Stimulated activated CD8-positive, alpha-beta memory T cell treated with anti-CD3 and anti-CD28 coated beads, Interleukin-7, amount 100 ng/mL, for 48 hours (primary cell): ENCODE measurements at places on chromosomes 16 and 17.

DNA sequence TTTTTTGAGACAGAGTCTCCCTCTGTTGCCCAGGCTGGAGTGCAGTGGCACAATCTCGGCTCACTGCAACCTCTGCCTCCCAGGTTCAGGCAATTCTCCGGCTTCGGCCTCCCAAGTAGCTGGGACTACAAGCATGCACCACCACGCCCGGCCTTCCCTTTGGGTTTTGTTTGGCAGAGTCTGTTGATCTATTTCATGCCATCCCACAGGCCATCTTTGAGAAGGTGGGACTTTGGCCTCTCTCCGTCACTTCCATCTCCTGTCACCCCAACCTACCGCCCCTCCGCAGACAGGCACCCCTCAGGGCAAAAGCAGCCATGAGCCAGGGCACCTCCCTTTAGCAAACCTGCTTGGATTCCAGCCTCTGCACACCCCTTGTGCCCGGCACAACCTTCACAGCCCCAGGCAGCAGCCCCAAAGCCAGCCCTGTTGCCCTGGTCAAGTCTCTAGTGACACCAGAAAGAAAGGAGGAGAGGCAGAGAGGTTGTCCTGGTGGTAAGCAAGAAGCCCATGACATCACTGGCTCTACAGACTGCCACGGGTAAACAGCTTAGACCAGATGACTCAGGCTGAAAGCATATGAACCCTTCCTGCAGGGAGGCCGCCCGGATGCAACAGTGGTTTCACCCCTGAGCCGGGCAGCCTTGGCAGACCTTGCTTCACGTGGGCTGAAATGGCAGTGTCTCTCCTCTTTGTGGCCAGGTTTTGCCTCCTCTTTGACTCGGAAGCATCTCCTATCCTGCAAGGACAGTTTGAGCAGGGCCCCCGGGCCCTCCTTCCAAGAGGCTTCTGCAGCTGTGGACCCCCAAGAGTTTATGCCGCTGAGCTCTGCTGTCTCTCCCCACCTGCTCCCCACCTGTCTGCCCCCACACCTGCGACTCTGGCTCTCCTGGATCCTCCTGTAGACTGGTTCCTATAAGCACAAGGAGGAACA, 8.1 kb upstream of the TIMP2 start:
- DNase-seq, result peak; percentile 45

DNA sequence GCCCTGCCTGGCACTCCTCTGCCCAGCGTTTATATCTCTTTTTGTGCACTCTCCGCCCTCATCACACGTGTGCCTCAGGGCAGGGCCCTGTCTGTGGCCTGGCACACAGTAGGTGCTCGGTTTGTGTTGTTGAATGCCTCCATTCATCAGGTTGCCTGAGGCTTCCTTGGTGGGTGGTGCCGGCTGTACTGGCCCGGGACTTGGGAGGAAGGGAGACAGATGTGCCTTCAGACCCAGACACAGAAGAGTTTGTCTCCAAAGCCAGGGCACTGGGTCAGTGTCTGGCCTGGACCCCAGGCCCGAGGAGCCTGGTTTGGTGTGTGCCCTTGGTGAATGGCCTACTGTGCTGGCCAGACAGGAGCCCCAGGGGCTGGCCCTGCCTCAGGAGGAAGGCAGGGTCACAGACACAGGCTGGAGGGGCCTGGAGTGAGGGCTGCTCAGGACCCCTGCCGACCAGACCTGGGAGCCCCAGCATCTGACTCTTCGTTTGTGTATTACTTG, 71.6 kb downstream of the RAI1 start:
- no peak for DNase-seq

DNA sequence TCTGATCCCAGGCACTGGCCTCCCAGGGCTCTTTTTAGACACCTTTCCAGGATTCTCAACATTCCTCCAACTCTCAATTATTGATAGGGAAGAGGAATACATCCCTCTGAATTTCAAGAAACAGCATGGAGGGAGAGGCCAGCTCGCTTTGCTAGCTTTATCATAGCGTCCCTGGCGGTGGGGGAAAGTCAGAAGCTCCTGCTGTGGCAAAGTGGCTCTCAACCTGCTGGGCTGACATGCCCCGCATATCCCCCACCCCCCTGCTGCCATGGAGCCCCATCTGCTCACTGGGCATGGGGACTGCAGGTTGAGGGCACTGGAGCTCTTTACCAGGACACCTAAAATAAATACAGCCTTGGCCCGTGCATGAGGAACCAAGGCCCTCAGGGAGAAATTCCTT, 140.3 kb downstream of the SLC39A11 start:
- DNase-seq, result no peak

DNA sequence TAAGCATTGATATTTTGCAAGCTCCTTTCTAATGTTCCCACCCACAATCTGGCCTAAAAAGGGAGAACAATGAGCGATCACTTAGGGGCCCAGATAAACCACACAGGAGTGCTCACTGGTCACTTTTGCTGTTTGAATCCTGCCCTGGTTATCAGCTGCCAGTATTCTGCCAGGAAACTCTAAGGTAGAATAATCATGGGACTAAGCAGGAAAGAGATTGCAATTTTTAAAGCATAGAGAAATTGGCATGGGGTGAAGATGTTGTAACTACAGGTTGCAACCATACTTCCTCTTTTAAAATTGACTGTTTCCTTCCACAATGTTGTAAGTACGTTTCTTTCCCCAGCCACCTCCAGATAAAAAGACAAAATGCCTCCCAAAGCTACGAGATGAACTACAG, 251.2 kb upstream of the CDH11 start:
- DNase-seq, result no peak

- DNase-seq, result no peak
These were observed 17.8 kb downstream of the ST6GALNAC2 start for GRCh38 chr17:76567634-76568432.

DNA sequence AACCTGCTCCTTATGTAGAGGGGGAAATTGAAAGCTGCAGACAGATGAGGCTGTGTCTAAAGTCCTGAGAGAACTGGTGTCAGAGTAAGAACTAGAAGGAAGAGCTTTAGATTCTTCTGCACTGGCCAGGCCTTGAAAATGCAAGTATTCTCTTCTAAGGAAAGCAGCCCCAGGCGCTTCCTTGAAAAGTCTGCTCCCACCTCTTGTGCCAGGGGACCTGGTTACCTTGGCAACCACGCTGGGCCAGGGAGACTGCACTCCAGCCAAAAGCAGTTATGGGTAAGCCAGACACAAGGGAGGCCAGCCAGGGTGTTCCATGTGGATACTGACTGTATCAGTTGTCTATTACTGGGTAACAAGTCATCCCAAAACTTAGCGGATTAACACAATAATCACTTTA, 228.6 kb upstream of the SDK2 start:
- no peak for DNase-seq

DNA sequence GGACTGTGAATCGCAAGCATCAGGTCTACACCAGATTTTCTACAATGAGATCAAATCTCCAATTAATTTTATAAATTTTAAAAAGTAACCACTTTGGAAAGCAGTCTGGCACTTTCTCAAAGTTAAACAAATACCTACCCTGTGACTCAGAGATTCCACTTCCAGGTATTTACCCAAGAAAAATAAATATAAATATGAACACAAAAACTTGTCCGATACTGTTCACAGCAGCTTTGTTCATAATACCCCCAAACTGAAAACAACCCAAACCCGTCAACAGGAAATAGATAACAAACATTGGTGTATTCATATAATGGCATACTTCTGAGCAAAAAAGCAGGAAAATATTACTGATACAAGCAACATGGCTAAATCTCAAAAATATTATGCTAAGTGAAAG, 12.1 kb downstream of the ZDHHC7 start:
- no peak for DNase-seq

DNA sequence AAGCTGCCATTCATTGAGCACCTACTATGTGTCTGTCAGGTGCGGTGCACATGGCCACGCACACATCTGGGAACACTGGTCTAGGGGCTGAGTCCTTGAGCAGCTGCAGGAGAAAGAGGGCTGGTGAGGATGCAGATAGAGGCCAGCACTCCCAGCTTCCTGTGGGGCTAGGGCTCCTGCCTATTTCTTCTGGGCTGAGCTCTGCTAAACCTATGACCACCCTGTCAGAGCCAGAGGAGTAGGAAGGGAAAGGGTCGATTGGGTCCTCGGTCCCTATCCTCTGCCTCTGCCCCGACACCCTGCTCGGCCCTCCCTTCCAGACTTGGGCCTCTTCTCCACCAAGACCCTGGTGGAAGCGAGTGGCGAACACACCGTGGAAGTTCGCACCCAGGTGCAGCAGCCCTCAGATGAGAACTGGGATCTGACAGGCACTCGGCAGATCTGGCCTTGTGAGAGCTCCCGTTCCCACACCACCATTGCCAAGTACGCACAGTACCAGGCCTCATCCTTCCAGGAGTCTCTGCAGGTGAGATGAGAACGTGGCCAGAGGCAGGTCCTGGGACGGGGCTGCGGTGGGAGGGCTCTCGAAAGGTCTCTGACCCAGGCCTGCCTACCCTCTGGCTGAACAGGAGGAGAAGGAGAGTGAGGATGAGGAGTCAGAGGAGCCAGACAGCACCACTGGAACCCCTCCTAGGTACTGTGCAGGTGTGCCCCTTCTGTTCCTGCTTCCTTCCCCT, 4.0 kb upstream of the TMEM88 start:
- DNase-seq, result no peak

GRCh38 chr17:19330271-19330670, 32.3 kb downstream of the B9D1 start:
- DNase-seq, result no peak

DNA sequence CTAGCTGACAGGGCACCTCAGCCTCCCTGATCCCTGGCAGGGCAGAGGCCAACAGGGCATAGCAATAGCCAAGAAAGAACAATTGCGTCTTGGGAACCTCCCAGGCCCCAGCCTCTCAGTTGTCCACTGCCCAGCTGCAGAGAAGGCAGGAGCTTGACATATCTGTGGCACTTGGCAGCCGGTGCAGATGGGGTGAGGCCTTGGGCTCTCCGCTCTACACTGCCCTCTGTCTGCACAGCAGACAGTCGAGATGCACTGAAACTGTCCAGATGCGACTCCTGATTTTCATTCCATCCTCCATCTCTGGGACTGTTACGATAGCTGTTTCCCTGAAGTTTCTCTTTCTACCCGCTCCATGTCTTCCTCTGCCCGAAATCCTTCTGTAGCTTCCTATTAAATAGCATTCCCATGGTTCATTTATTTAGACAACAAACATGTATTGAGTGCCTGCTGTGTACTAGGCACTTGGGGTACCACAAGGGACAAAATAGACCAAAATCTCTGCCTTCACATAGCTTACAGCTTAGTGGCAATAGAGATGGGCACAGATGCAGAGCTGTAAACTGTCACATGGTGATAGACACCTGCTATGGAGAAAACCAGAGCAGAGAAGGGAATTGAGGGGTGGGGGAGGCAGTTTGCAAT, 3.3 kb downstream of the POLR3E start:
- DNase-seq, result no peak

DNA sequence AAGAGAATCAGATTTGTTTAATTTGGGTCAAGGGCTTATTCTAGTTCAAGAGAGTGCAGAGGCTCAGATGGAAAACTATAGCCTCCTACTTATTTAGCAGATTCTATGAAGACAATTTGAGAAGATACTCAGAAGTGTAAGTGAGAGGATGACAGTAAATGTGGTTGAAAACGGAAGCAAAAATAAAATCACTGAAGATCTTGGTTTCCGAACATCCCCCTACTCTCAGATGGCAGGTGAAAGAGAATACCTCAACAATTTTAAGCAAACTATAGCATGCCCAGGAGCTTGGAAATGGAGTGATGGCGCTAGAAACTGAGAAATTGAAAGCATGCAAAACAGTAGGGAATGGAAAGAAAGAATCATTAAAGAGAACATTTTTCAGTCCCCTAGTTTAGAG, 705.5 kb upstream of the CDH8 start:
- no peak for DNase-seq

- no peak for DNase-seq
These were observed 723 bp downstream of the TMEM186 start for GRCh38 chr16:8796469-8797363.

- DNase-seq, result no peak
These were observed 43.3 kb upstream of the CHMP6 start for GRCh38 chr17:80948019-80948975.

DNA sequence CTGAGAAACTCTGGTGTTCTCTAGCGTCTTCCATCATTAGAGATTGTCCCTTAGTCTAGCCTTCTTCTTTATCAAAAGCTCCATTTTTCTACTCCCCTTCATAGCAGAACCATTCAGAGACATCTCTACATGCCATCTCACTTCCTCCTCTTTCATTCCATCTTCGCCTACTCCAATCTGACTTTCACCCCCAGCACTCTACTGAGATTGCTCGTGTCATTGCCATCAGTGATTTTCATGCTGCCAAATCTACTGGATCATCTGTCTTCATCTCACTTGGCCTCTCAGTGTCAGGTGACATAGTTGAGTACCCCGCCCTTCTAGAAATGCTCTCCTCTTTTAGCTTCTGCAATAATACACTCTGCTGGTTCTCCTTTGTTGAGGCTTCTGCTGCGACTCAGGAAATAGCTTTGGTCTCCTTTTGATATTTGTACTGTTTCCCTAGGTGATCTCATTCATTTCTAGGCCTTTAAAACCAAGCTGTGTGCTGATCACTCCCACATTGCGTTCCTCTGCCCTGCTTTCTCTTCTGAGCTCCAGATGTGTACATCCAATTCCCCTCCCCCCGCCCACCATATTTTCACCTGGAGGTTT, 119.1 kb downstream of the FTO start:
- DNase-seq, result no peak

- DNase-seq, result no peak
These were observed 32.6 kb upstream of the KIFC3 start for GRCh38 chr16:57834936-57835335.

DNA sequence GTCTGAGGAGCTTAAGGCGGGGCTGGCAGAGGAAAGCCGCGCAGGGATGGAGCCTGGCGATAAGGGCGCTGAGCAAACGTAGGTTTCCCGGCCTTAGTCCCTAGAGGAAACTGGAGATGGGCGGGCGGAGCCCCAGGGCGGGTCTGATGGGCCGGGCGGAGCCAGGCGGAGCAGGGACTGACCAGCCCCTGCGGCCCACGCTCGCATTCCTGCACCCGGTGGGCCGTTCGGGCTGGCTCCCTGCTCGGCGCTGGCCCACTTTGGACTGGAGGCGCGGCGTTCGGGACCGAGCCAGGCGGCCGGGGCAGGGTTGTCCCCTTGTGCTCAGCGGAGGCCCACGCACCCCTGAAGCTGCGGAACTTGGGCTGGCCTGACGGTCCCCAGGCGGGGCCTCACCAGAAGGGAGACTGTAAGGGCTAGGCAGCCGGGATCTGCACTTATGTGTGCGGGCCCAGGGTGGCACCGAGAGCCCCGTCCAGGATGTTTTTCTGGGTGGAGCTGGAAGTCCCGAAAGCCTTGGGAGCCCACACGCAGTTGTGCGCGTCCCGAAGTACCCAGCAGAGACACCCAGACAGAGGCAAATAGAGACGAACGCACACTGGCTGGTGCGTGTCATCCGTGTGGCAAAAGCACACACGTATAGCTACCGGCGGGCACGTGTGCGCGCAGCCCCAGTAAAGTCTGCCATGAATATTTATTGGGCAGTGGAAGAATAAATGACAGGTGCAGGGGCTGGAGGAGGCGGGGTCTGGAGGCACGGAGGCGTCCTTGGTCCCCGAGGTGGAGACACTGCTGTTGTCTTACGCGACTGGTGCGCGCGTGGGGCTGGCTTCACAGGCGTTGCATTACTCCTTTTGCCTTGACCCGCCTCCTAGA, 1.4 kb downstream of the PYDC1 start:
- DNase-seq, result no peak

GRCh38 chr17:1182811-1183170, 3.0 kb upstream of the ABR start:
- no peak for DNase-seq
